ENCODE measurements at places on chromosomes 2 and 18.

- DNase-seq = no peak
These were observed 27.4 kb downstream of the FABP1 start for GRCh38 chr2:88100489-88100858.

- DNase-seq = no peak
These were observed 2.5 kb upstream of the DHRS9 start for GRCh38 chr2:169066897-169067296.

DNA sequence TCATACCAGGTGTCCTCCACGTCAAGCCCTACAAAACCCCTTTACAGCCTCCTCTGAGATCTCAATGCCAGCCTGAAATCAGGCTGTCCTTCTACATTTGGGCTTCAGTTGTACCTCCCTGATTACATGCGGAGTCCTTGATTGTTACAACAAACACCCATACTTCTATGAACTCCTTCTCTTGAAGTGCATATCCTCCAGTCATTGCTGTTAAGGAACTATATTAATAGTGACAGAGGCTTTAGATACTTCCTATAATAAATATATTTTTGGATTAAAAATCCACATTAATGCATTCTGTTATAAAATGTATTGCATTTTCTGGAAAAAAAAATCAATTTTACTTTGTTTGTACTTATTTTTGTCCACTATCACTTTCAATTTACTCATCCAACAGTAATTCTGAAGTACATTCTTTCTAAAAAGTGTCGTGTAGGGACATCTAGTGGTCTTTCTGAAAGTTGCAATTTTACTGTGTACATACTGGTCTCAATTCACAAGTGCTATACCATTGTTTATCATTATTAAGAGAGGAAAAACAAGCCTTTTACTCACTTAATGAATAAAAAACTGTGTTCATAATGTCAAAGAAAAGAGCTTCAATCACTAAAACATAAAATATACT, 316.4 kb downstream of the DSEL start:
- no peak for DNase-seq

GRCh38 chr2:118834901-118835745, 12.3 kb downstream of the EN1 start:
- DNase-seq = no peak

GRCh38 chr2:43051338-43051737, 175.1 kb downstream of the ZFP36L2 start:
- no peak for DNase-seq

DNA sequence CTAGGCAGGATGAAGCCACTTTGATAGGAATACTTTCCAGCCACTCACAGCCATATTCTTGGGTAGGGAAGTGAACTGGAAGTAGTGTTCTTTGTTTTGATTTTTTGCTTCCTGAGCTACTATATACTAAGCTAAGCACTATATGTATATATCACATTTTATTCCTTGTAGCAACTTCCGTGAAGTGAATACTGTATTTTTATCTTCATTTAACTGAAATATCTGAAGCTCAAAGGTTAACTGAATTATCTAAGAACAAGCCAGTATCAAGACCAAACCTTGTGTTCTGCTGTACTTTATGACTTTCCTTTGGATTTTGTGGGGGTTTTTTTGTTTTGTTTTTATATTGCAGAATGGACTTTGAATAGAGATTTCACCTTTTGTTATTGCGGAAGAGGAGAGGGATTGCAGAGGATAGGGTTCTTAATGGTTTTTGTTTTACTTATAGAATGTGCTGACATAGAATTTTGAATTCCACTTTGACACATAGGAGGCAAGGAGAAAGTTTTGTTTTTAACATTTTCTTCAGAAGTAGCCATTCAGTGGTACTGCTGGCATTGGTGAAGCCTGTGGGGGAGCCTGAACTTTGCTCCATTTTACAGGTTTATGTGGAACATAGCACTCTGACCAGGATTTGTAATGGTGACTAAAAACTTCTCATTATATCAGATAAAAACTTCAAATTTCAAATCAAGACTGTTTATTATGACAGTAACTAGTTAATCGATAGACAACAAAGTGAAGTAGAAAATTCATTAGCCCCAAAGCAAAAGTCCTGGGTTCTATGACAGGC, 24.1 kb upstream of the RNF138 start:
- DNase-seq = no peak

- no peak for DNase-seq
These were observed 33.2 kb downstream of the SPOPL start for GRCh38 chr2:138534791-138535190.

DNA sequence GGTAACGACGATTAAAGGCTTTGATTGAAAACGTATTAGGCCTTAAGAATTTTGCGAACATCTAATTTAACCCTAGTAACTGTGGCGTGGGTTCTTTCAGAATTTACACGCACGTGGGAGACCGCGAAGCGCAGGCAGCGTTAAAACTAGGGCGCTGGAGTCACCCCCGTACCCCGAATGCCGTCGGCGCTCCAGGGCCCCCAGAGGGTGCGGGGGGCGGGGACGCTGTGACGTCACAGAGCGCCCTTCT, 673 bp upstream of the SMCHD1 start:
- peak; percentile 75 for DNase-seq

- DNase-seq = no peak
These were observed 148.2 kb downstream of the KIAA1328 start for GRCh38 chr18:36977121-36977520.

DNA sequence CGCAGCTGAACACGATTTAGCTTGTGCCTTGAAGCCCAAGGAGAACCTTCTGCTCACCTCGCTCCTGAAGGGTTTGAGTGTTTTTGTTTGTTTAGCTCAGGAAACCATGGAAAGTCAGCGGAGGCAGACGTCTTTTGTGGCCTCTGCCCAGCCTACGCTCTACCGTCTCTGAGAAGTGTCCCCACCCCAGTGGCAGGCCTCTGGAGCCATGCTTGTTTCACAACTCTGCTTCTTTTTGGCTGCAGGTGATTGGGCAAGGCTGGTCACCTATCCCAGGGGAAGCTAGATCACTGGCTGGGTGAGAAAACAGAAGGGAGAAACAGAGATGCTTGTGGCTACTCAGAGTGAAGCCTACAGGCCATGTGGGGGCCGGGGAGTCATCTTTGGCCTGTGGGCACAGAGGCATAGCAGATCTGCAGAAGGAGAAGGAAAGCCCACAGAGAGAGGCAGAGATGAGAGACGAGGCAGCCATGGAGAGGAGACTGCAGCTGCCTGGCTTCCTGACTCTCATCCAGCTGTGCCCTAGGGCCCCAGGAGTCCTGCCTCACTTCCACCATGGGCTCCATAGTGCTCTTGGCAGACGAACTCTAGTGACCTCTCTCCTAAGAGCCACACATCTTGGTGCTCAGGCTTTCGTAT, 50.1 kb downstream of the CIB4 start:
- DNase-seq = no peak
